ENCODE measurements at places on chromosomes 7 and 10.

DNA sequence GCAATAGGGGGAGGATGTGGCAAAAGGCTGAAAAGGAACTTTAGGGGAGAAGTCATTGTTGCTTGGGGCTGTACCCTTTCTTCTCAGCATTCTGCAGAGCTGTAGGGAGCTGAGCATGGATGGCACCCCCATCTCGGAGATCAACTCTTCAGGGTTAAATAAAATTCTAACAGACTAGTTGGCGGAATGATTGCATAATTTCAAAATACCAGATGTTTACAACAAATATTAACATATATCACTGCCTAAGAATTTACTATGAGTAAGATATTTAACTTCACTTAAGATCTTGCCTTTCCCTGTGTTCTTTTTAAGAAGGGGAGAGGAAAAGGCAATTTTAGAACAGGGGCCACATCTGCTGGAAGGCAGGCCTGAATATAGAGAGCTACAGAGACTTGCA is 509 bp upstream of the OR2F1 start:
- no peak for DNase-seq

- no peak for DNase-seq
Observed at GRCh38 chr7:124881981-124882380, 47.6 kb downstream of the POT1 start.

GRCh38 chr10:80411267-80411668 is 2.9 kb downstream of the PRXL2A start:
- DNase-seq = no peak

DNA sequence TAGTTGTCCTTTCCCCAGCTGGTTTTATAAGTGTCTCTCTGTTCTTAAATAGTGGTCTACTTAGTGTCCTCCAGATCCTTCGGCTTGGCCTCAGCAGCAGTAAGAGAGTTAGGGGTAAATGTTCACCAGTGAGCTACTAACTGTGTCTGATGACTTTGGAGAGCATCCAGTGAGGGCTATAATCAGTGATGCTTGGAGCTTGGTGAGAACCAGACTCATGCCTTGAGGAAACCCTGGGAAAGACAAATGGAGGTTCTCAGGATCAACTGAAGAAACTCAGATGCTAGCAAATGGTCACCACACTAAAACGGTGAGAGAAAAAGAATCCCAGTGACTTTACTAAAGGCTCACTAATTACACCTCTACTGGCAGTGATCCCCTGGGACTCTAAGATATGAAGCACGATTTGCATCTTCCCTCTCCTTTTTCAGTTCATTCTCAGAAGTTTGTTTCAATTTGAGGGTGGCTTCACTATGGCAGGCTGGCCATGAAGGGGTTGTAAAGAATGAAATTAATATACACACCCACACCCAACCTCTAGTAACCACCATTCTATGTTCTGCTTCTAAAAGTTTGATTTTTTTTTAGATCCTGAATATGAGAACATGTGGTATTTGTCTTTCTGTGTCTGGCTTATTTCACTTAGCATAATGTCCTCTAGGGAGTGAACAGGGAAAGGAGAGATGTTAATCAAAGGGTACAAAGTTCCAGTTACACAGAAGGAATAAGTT is 177.9 kb downstream of the PDE1C start:
- DNase-seq = no peak

DNA sequence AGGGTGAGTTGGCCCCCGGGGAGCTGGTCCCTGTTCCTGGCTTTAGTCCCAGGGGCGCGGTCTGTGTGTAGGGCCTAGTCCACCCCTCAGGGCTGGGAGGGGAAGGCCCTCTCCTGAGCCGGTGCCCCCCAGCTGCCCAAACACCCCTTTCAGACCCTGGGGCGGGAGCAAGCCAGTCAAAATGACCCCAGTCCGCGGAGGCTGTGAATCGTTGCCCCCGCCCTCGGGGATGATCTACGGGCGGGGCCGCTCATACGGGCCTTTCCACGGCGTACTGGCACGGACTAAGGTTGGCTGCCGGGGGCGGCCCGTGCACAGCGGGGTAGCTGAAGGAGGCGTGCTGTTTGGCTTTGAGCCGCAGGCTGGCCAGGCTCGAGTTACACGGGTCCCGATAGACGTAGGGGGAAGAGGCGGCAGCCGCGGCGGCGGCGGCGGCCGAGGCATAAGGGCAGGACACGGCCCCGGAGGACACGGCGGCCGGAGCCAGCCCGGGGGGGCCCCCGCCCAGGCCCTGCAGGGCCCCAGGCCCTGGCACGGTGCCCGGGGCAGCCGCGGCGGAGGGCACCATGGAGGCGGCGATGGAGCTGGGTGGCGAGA is 4.3 kb downstream of the ELOVL3 start:
- DNase-seq = peak; percentile 29

DNA sequence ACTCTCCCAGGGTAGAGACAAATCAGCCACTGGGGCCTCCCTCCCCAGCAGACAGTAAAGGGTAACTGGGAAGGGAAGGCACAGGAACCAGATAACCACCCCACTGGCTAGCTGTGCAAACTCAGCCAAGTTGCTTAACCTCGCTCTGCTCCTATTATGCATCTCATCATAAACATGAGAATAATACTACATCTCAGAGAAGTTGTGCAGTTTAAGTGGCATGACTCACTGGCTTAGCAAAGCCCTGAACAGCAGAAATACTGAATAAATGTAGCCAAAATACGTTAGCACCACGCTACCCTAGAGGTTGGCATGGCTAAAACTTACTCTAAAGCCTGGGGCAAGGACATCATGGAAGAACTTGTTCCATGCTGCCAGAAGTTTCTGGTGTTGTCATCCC is 128.1 kb upstream of the ANK3 start:
- no peak for DNase-seq

GRCh38 chr7:39721345-39721744 is 98.0 kb downstream of the RALA start:
- no peak for DNase-seq

DNA sequence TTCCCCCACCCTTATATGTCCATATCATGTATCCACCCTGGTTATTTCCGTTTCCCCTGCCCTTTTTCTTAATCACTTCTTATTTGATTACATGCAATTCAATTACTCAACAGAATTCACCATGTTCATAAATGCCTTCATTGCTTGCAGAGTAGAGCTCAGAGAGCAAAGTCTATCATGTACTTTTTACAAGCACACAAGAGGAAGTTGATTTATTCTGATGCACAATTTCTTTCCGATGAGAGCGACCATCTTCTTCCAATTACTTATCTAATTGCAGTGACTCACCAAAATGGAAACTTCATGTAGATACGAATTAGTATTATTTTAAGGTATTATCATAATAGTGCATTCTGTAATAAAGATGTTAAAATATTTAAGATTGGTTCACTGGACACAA is 430.5 kb upstream of the KLF6 start:
- no peak for DNase-seq

Data from activated gamma-delta T cell (primary cell).